Inflammatory macrophage treated with lipopolysaccharide for 1 hour (primary cell): ENCODE measurements at places on chromosomes 13 and 19.

GRCh38 chr13:73251626-73252265 is 192.9 kb downstream of the KLF5 start:
- no peak for DNase-seq

- no peak for DNase-seq
Measured at GRCh38 chr13:42477596-42478190, 96.3 kb upstream of the TNFSF11 start.

DNA sequence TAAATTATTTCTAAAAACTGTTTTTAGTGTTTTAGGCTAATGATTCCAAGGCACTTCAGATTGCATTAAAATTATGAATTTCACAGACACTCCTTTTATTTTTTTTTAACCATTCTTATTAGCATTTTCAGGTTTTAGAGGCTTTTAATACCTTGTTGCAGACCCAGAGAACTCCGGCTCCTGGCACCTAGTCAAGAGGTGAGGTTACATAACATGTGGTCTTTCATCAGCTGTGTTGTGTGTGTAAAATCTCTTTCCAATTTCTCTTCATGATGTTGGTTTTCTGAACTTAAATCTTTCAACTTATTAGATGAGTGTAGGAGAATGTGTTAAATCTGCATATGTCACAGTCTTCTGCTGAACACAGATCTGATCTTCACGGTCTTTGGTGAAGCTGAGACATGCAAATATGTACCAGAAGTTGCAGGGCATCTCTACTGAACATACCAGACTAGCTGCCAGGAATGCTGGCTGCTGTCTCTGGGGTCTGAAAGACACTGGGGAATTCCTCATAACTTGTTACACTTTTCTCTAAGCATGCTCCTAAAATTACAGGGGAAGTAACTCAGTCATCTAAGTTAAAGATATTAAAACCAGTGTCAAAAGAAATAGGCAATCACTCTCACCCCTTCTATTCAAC is 1165.3 kb downstream of the EFNB2 start:
- no peak for DNase-seq

- no peak for DNase-seq
Measured at GRCh38 chr19:10744801-10745293, 27.0 kb downstream of the DNM2 start.

DNA sequence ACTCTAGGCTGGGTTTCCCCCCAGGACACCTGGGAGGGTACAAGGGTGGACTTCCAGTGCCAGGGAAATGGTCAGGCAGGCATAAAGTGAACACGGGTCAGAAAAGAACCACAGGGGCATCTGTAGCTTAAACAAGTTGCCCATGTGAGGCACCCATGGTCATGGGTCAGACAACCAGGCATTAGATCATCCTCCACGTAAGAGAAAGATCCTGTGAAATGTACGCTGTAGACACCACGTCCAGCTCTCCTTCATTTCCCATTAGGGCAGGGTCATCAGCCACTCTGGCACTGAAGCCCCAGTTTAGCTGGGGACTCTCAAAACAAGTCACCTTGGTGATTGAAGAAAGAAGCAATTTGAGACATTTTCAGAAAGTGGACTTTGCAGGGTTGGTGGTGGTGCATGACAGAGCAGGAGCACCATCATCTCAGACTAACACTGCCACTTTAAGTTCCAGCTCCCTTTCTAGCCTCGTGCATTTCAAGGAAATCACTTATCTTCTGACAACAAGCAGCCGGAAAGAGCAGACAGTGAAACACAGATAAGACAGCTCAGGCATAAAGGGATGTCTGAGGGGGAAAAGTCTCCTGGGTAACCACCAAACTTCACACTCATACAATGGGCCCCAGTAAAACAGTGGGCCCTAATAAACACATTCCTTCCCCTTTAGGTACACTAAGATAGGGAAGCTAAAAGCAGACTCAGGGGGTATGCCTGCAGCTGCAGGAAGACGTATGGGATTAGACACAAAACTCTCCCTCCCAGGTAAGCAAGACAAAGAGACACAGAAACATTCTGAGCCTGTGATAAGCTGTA is 16.1 kb upstream of the SIGLEC6 start:
- peak; percentile 25 for DNase-seq

GRCh38 chr19:55452749-55453346 is 8.6 kb downstream of the ISOC2 start:
- DNase-seq = peak; percentile 35

GRCh38 chr19:51621178-51621577 is 9.0 kb downstream of the SIGLEC5 start:
- peak; percentile 35 for DNase-seq

DNA sequence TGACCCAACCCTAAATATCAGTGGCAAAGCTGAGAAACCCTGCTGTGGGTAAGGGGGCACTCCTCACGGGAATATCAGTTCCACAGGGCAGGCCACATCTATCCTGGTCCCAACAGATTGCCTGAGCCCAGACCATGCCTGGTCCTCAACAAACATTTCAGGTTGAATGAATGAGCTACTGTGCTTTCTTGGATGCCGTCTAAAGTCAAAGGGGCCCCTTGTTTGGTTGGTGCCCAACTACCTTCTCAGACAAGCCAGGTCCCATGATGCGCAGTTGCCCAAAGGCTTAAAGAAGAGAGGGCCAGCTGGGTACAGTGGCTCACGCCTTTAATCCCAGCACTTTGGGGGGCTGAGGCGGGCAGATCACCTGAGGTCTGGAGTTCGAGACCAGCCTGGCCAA is 2.4 kb downstream of the DPP9 start:
- no peak for DNase-seq

- DNase-seq = peak; percentile 84
Measured at GRCh38 chr19:42553292-42554045, 25.2 kb upstream of the CEACAM1 start.

DNA sequence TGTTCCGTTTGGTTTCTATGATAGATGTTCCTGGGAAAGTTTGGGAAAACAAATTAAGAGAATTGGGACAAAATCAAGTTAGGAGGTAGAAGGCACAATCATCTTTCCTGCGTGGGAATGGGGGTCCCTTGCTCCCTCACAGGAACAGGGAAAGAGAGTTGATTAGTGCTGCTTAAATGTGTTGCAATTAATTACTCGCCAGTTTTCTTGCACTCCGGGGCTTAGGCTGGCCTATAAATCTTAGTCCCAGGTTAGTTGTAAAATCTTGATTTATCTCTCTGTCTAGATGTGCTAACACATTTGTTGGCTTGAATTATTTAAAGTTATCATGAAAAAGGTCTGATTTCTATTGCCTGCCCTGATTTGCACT is 10.1 kb downstream of the B3GLCT start:
- no peak for DNase-seq

DNA sequence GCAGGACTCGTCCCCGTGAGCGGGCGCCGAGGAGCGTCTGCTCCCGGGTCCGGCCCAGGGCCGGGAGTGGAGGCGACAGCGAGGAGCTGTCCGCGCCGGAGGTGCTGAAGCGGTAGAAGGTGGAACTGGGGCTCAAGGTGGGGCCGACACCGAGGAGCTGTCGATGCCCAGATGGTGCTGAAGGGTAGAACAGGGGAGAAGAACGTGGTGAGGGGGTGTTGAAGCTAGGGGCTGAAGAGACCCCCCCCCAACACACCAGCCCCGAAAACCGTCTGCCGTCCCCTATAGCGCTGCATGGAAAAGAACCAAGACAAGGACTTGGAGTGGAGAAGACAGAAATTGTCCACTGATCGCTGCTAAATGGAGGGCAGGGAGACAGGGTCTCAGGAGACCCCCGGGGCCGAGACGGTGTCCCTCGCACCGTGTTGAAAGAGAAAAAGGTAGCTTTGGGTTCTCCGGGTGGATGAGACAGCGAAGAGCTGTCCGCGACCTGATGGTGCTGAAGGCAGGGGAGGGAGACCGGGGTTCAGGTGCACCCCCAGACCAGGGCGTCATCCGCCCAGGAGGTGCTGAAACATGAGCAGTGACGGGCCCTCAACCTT is 7.1 kb upstream of the PDE4C start:
- no peak for DNase-seq

DNA sequence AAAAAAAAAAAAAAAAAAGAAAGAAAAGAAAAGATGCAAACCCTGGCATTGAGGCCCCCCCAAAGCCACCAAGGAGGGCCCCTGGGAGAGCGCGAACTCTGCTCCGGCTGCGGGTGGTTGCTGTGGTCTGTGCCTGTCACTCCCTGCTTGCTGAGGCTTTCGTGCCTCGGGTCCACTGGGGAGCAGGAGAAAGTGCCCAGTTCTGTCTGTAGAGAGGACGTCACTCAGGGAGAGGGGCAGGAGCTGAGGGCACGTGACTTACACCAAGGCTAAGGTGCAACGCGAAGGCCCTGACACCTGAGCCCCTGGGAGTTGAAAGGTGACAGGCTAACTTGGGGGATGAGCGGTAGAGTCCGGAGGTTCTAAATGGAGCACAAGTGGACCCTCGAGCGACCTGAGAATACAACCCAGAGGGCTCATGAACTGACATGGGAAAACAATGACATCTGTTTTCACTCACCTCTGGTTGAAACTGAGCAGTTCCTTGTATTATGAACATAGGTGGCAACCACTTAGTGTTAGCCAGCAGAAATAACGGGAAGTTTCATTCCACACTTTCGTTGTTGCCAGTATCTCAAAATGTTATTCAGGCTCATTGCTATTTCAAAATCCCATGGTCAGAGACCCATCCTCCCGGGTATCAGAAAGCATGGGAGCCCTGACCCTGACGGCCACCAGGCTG is 69.2 kb upstream of the TM9SF2 start:
- peak; percentile 59 for DNase-seq

GRCh38 chr19:16824658-16825311 is 4.4 kb upstream of the SIN3B start:
- no peak for DNase-seq

DNA sequence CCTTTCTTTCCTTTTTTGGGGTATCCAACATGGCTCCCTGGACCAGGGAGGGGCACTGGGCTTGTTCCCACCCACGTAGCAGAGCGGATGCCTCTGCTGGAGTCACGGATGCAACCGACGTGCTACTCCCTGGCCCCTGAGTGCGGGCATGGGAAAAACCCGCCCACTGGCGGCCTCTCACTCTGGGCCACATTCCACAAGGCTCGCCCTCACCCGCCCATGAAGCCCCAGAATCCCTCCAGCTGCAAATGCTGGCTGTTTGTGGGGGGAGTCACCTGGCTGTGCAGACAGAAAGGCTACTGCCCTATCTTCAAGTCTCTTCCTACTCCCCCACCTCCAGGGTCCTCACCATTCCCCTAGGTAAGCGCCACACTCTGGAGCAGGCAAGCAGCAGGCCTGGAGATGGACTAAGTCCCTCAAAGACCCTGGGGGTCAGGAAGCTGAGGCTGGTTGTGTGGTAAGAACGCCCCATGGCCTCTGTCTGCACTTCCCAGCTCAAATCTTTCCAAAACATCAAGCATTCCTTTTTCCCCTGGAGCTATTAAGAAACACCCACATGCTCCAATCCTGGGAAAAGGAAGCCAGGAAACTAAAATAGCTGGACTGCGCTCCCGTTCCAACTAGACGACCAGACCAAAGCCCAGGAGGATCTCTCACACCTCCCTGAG is 17.9 kb upstream of the EPHX3 start:
- no peak for DNase-seq

- no peak for DNase-seq
Measured at GRCh38 chr13:112743451-112744167, 53.8 kb downstream of the ATP11A start.

DNA sequence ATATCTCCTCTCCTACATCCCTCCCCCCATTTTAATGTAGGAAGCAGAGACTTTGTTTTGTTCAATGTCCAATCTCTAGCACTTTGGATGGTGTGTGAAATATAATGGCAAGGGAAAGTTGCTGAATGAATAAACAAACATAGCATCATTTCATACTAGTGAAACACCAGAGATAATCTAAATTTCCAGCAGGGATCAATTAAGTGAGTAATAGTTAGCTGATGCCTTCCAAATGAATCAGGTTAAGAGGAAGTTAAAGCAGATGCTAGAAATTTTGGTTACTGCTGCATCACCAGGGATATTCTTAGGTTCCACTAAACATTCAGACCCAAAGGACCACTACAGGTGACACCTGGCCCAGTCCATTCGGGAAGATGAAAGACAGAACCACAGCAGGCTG is 8.1 kb downstream of the MRPS31 start:
- DNase-seq = no peak

- no peak for DNase-seq
Measured at GRCh38 chr13:31416066-31416465, 216.3 kb downstream of the B3GLCT start.

GRCh38 chr13:113029487-113030258 is 60.7 kb downstream of the MCF2L start:
- DNase-seq = peak; percentile 38

DNA sequence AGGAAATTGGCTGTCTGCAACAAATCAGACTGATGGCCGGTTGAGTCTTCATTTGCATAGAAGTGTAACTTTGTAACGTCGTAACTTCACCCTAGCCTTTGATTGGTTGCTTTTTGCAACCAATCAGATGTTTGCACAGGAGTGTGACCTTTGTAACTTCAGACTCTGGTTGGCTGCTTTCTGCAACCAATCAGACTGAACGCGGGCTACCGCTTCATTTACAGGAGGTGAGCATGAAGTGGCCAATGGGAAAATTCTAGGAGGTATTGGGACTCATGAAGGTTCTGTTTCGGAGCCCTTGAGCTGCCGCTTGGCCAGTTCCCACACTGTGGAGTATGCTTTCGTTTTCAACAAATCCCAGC is 441 bp upstream of the ZNF559 start:
- DNase-seq = peak; percentile 73
